Mesothelial cell of epicardium (in vitro differentiated cells): ENCODE measurements at places on chromosomes 11 and 22.

- DNase-seq = no peak
These were observed 47.2 kb downstream of the MCHR1 start for GRCh38 chr22:40726514-40726913.

DNA sequence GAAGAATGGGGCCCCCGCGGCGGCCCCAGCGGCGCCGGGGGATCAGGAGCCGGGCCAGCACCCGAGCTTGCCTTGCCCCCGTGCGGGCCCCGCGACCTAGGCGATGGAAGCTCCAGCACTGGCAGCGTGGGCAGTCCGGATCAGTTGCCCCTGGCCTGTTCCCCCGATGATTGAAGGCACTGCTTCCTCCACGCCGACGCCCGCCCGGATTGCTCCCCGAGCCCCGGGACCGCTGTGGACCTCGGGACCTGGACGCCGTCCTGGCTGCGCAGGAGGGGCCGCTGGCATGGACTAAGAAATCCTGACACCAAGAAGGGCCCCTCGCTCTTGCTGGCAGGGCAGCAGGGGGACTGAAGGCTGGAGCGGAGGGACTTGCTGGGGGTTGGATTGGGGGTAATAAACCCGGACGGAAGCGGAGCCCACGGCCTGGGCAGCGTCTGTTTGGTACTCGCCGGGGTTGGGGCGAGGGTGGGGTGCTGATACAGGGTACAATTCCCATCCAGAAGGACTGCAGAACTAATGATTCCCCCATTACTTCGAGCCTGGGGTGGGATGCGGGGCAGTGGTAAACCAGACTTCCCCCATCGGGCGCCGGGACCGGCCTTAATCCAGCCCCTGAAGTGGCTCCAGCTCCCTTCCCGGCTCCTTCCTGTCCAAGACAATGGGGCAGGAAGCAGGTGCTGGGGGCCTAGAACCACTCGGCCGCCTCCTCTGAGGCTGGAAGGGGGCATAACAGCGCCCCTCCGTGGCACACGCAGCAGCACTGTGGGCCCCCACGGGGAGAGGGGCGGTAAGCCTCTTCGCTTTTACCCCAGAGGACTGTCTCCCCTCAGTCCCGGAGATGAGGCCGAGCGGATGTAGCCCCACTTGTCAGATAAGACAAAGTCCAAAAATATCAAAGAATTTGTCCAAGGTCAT, 1.0 kb downstream of the CCDC85B start:
- DNase-seq = no peak

DNA sequence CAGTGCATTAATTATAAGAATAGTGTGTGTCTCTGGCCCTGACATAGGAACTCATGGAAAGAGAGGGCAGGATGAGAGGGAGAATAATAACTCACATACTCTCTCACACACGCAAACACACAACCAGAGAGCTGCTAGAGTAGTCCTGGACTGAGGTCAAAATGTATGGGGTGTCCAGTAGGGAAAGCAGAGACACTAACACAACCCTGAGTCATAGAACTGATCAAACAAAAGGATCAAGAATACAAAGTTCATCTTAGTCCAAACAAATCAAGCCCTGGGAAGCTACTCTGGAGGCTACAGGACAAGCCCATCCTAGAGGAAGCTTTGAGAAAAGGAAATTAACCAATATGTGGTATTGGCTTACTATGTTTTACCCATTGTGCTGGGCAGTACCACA, 178.5 kb upstream of the GUCY1A2 start:
- DNase-seq = no peak

GRCh38 chr22:19776433-19777031, 16.0 kb downstream of the TBX1 start:
- DNase-seq = no peak

GRCh38 chr22:48718818-48719500, 1108.7 kb downstream of the BRD1 start:
- no peak for DNase-seq

- no peak for DNase-seq
These were observed 1.6 kb downstream of the NFAM1 start for GRCh38 chr22:42430528-42431125.

GRCh38 chr11:31442086-31442485, 67.3 kb downstream of the IMMP1L start:
- DNase-seq = no peak

- peak; percentile 81 for DNase-seq
These were observed at the start of gene RAB38 for GRCh38 chr11:88174709-88175568. Gene RAB38, minus strand, starts transcription at chr11:88175443. Its CDS starts 59 bp downstream, at chr11:88175384.

DNA sequence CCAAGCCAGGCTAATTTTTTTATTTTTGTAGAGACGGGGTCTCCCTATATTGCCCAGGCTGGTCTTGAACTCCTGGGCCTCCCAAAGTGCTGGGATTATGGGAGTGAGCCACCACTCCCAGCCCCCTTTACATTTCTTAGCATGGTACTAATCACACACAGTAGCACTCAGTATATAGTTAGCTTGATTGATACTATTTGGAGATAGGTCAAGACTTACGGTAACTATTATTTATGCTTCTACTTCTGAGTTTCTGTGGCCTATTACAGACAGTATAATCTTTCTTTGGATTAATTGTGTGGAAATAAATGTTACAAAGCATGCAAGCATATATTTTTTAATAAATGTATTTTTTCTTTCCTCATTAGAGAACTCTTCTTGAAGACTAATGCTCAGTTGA, 192.2 kb downstream of the UVRAG start:
- DNase-seq = no peak

- DNase-seq = no peak
These were observed 3.7 kb upstream of the DBX1 start for GRCh38 chr11:20163783-20164481.

DNA sequence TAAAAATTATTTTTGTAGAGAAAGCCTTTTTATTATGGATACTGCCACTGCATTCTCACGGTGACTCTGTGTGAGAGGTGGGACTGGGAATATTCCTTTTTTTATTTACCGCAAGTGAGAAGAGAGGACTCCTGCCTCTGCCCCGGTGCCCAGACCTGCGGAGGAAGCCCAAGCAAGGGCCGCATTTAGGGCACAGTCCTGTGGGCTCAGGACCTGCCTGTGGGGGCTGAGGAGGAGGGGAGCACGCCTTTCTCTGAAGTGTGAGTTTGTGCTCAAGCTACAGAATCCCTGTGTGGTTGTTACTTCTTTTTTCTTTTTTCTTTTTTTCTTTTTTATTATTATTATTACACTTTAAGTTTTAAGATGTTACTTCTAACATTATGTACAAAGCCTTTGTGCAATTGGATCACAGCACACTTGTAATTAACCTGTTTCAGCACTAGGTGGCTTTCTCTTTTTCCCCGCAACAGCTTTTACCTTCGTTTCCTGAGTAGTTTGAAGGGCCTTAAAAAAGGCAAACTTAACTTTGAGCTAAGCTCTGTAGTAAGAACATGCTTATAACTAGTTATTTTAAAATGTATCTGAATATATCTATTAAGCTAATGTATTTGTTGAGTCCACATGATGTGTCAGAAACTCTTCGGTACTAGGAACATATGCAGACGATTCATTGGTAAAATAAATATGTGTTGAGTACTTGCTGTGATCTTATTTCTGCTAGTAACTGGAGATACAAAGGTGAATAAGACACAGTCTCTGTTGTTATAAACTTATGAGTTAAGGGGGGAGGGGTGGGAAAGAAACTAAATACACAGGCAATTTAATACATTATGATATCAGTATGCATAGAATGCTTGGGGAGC, 18.3 kb downstream of the AMOTL1 start:
- DNase-seq = no peak

DNA sequence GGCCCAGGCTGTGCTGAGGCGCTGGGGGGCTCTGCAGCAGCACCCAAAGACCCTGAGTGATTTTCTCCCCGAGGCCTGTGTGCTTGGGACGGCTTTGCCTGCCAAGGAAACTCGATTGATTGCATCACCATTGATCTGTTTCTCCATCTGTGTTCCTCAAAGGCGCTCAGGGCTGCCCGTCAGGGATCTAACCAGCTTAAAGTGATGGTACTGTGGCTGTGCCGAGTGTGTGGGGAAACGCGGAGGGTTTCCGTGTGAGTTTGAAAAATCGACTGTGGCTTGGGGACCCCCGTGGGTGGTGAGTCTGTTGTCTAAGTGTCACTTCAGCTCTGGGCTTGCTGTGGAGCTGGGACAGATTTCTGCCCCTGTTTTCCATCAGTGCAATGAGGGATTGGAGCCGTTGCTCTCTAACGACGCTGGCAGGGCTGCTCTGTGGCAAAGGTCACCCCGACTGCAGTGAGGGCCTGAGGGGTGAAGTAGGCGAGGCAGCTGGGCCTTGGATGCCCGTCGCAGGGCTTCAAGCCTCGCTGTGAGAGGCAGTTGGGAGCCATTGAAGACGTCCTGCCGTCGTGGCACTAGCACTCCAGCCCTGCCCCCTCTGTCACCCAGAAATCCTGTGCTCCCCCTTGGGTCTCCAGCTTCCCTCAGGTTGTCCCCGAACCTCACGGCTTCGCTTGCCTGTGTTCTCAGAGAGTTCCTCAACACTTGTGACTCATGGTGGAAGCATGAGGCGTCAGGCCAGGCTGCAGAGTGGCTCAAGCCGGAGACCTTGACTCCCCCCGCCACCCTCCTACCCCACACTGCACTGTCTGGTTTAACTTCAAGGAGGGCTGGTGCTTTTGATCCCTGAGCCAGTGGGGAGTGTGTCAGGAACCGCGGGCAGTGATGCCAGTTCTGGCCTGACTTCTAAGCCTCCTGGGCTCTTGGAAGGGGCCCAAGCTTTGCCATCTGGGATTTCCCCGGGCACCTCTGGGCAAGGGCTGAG, 21.8 kb downstream of the CACNA1I start:
- DNase-seq = no peak

GRCh38 chr11:122910775-122911174, 28.2 kb downstream of the JHY start:
- DNase-seq = no peak

DNA sequence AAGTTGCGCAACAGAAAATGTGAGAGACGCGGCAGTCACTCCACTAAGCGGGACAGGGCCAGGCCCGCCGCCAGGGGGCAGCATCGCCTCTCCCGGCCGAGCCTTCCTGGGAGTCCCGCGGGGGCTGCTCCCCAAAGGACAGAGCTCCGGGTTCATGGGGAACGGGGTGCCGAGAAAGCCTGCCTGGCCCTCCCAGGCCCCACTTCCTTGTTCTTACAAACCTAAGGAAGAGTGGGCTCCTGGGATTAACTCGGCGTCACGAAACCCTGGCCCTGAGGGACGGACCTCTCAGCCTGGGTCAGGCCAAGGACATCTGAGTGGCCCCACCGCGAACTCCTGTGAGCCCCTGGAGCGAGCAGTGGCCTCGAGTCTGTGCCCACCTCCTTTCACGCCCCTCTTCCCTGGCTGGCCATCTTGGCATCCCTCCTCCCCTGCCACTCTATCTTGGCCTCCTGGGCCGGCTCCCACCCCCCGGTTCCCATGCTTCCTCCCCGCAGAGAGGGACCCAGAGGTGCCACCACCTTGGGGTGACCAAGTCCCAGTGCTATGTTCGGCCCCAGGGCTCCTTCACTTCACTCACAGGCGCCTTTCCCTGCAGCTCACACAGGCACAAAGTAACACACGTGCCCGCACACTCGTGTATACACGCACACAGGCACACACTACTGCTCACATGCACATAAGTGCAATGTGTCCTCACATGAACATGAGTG, 99.9 kb upstream of the FGF3 start:
- DNase-seq = peak; percentile 81

- no peak for DNase-seq
These were observed 14.0 kb downstream of the RAB30 start for GRCh38 chr11:83057721-83058120.

DNA sequence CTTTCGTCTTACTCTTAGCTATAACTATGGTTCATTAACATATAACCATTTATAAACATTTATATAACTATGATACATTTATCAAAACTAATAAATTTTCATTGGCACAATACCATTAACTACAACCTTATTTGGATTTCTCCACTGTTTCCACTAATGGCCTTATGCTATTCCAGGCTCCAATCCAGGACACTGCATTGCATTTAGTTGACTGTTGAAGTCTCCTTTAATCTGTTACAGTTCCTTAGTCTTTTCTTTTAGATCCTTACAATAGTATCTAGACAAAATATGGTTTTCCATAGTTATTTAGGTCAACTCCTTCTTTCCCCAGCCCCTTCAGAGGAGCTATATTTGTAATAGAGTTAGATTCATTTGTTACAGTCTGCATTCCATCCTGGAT, 47.2 kb downstream of the CCDC34 start:
- no peak for DNase-seq

DNA sequence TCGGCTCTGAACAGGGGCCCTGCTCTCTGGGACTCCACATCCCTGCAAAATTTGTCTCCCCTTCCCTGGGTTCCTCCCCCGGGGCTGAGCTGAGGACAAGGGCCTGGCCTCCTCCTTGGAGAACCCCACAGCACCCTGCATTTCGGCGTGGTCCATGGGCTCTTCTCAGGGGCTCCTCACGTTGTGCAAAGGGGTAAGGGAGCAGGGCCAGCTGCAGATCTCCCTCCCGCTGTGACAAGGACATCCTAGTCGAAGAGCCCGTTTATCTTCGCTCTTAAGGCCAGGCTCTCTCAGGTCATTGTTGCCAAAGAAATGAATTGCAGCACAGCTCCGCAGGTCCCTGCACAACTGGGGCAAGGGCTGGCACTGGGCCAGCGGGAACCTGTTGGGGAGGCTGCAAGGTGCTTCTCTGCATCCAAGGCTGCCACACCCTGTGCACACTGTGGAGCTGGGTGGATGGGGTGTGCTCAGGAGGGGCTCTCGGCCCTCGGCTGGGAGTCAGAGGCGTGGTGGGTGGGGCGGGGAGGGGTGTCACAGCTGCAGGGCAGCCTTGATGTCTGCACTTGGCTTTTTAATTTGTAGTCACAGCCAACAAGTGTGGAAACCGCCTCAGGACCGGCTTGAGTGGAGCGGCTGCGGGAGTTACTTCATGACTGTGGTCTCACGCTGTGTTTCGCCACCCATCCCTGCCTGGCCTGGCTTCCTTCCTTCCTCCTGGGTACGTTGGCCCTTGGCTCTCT, 26.6 kb upstream of the SEPTIN5 start:
- DNase-seq = no peak

DNA sequence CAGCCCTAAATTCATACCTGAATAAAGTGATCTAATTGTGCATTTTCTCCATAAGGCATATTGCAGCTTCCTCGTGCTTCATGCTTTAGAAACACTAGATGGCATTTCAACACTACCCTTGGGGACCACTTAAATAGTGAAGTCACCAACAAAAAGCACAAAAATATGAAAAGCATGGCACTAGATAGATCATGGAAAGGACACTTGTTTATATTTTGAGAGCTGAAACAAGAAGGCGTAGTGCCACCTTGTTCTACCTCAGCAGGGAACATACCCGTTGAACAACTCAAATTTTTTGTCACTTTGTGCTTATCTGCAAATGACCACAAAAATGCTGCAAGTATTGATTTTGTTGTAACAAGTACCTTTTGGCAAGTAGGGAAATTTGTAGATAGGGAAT, 8.6 kb downstream of the TBCEL start:
- no peak for DNase-seq

GRCh38 chr22:23176645-23177027, 3.7 kb upstream of the BCR start:
- no peak for DNase-seq

- no peak for DNase-seq
These were observed 477.8 kb downstream of the BRD1 start for GRCh38 chr22:49349841-49350381.

DNA sequence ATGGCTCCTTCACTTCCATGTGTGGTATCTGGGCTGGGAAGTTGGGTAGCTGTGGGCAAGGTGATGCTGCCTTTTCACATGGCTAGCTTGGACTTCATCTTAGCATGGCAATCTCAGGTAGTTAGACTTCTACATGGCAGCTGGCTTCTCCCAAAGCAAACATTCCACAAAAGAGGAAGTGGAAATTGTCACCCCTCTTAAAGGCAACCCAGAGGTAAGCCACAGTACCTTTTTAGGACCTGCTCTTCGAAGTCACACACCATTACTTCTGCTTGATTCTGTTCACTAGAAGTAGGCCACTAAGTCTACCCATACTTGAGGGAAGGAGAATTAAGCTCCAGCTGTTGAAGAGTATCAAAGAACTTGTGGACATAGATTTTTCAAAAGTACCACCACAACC, 25.9 kb downstream of the TUG1 start:
- DNase-seq = no peak
